ENCODE measurements at places on chromosomes 4 and X. TPM values are rescaled to one million over a fixed set of nuclear protein-coding genes. Genes with fewer than 3 reads are reported as not detected.

Gene SORCS2
- total RNA-seq, result 0.36 TPM

Gene ZNF280C
- 4.1 TPM for total RNA-seq

Gene DCHS2
- 0.15 TPM for total RNA-seq

Gene DKC1
- total RNA-seq, result 45.5 TPM

GRCh38 chr4:80101792-80102116 is 28.7 kb upstream of the ANTXR2 start:
- DNase-seq, result no peak
- no peak overlapping the region for H3K4me3 ChIP-seq
- no peaks in the 10 kb centered on the region for H3K4me1 ChIP-seq
- H3K27ac ChIP-seq, result no peak overlapping the region
- H3K27me3 ChIP-seq, result no peaks in the 10 kb centered on the region

GRCh38 chr4:184114431-184114830 is 103.2 kb downstream of the ENPP6 start:
- H3K4me3 ChIP-seq, result no peak overlapping the region
- no peaks in the 10 kb centered on the region for H3K4me1 ChIP-seq
- no peaks in the 10 kb centered on the region for H3K36me3 ChIP-seq
- H3K27ac ChIP-seq, result no peak overlapping the region
- DNase-seq, result no peak

- DNase-seq, result no peak
- H3K4me1 ChIP-seq, result no peaks in the 10 kb centered on the region
Observed at GRCh38 chrX:2261831-2262667, 238.7 kb downstream of the DHRSX start.

Data from psoas muscle (tissue), 8 donors.